HepG2 (cell line): ENCODE measurements at places on chromosomes 3 and 15.

- peak; percentile 1 for DNase-seq
These were observed 201.8 kb upstream of the KCNH8 start for GRCh38 chr3:18946524-18946923.

DNA sequence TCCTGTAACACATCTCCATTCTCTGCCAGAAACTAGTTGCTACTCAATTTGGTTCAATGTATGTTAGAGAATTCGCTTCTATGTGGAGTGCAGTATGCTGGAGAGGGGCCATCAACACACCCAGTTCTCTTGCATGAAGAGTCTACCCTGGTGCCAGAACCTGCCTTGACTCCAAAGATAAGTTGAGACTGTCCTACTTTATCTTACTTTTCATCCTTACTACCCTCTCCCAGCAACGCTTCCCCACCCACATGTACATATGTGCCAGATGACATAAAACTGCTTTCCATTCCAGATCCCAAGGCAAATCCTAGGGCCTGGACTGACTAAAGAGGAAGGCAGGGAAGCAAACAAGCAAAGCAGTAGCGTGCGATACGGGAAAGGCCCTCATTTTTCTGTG, 442.6 kb upstream of the THRB start:
- no peak for DNase-seq

- DNase-seq = peak; percentile 12
These were observed 66.9 kb upstream of the PRR23C start for GRCh38 chr3:139111392-139112229.

- no peak for DNase-seq
These were observed 452.0 kb downstream of the GABRG3 start for GRCh38 chr15:27422997-27423396.

- DNase-seq = no peak
These were observed 5.5 kb downstream of the CCR4 start for GRCh38 chr3:32956750-32957570.

DNA sequence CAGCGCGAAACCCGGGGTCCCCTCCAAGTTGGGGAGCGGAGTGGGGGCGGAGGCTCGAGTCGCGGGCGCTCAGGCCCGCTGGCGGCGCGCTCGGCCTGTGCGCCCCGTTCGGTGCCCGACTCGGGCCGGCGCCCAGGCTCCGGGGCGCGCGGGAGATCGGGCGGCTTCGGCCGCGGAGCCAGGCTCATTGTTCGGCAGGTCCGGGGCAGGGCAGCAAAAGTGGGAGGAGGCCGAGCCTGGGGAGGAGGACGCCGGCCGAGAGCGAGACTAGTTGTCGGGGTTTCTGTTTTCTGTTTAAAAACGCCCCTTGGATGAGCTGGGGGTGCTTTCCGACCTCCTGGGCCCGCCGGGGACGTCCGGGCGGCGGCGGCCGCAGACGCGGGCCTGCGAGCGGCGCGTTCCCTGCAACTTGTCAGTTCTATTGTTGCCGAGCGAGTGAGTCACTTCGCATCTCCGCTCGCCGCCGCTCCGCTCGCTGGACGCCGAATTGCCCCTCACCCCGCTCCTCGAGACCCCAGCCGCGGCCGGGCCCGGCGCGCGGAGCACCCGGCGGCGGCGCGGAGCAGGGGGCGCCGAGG, 676 bp downstream of the TCF12 start:
- DNase-seq = peak; percentile 25

DNA sequence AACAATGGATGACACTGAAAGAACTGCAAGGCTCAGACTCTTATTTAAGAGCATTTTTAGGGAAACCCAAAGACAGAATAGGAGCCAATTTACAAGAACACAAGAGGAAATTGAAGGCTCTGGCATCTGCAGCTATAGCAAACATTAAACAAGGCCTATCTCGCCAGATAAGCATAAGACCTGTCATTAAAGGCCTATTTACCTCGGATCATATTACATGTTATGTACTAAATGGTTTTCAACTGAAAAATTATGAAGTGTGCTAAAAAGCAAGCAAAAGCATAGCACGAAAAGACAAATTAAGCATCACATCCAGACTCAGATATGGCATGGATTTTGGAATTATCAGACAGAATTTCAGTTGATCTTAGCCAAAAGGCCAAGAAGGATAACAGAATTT, 617.1 kb downstream of the SQOR start:
- no peak for DNase-seq

DNA sequence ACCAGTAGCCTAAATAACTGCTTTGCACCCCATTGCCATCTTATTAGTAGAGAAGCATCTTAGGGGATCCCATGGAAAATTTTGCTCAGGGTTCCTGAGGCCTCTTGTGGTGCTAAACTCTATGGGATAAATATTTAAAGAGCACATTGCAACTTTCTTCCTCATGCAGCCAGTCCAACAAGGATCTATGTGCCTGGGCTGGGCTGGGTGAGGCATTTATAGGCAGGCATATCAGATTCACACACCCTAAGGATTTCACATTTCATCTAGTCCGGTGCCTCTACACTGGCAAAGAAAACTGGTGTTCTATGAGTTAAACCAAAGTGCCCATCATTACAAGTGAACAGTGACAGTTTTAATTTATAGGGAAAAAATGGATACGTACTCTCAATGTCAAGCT, 512.3 kb downstream of the EDEM1 start:
- DNase-seq = no peak
